ENCODE measurements at places on chromosomes 12 and 14. TPM values are rescaled to one million over a fixed set of nuclear protein-coding genes. Genes with fewer than 3 reads are reported as not detected.

DNA sequence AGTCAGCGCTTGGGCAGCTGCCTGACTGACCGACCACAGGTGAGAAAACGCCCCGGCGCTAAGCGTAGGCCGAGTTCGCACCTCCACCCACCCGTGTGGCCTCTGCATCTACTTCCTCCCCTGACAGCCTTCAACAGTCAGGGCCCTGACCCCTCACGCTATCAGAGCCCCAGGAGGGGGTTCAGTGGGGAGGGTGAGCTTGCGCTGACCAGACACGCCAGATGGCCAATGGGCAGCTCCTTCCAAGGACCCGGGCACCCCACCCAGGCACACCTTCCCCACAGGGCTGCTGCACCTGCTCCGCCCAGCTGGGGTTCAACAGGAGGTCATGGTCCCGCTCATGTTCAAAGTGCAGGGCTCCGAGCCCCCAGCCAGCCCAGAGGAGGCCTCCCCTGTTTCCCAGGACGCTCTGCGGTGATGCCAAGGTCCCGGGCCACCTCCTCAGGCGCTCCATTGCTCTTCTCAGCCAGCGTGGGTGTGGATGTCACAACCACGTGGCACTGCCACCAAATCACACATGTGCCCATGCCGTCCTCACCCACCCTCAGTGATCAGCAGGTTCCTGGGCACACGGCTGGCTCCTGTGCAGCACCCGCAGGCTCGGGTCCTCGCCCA is 48.7 kb upstream of the BCL11B start:
- H3K4me3 ChIP-seq: no peak overlapping the region
- no peaks in the 10 kb centered on the region for H3K36me3 ChIP-seq
- H3K27me3 ChIP-seq: no peaks in the 10 kb centered on the region
- no peak overlapping the region for H3K27ac ChIP-seq
- no peaks in the 10 kb centered on the region for H3K4me1 ChIP-seq

Gene PSMD9
- total RNA-seq: 39.9 TPM

DNA sequence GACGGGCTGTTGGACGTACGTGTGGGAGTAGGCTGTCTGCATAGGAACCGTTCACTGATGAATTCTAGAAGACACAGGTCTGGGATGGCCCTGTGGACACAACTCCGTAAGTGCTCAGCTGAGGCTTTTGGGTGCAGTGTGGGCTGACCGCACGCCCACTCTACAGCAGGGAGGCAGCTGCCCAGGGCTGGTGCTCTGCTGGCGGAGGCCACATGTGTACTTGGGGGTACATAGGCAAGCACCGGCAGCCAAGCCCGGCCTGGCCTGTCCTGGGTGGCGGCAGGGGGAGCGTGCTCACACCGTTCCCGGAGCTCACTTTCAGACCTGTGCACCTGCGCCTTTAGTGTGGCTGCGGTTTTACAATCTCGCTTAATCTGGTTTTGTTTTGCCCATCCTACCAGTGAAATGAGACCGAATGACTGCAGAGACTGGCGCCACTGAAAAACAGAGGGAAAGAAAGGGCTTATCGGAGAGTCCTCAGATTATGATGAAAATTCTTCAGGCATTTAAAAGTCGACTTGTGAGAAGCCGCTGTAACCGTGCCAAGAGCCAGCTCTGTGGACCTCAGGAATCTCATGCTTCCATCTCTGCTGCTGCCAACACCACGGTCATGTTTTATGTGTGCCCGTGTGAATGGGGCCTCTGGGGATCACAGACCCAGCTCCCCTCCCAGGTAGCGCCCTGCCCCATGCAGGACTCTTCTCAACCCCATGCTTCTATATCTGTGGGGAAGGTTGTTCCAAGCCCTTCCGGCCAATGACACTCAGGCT is 45.8 kb downstream of the SSH1 start:
- no peak overlapping the region for H3K4me3 ChIP-seq
- no peaks in the 10 kb centered on the region for H3K27me3 ChIP-seq
- no peaks in the 10 kb centered on the region for H3K4me1 ChIP-seq
- H3K36me3 ChIP-seq: peaks cover 52% of the 10 kb centered on the region
- no peak overlapping the region for H3K27ac ChIP-seq
- DNase-seq: no peak

DNA sequence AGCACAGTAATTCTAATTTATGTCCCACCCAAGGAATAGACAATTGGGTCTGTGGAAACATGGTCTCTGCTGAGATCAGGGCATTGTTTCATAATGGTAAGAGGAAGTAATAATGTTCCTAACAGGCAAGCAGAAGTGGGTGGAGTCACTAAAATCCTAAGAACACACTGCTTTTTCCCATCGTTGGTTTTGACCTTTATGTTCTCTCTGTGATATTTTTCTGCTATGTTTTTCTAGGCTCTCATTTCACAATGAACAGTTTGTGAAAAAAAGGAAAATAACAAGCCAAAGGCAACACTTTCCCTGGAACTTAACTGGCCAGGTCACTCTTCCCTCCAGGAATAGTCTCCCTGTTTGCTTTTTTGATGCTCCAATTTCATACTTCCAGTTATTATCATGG is 80.6 kb upstream of the OVCH1 start:
- no peaks in the 10 kb centered on the region for H3K27me3 ChIP-seq
- DNase-seq: no peak
- no peak overlapping the region for H3K4me3 ChIP-seq
- no peaks in the 10 kb centered on the region for H3K4me1 ChIP-seq
- no peak overlapping the region for H3K27ac ChIP-seq

Gene KCNMB4
- total RNA-seq: 16.2 TPM

Gene AMHR2
- total RNA-seq: not detected

DNA sequence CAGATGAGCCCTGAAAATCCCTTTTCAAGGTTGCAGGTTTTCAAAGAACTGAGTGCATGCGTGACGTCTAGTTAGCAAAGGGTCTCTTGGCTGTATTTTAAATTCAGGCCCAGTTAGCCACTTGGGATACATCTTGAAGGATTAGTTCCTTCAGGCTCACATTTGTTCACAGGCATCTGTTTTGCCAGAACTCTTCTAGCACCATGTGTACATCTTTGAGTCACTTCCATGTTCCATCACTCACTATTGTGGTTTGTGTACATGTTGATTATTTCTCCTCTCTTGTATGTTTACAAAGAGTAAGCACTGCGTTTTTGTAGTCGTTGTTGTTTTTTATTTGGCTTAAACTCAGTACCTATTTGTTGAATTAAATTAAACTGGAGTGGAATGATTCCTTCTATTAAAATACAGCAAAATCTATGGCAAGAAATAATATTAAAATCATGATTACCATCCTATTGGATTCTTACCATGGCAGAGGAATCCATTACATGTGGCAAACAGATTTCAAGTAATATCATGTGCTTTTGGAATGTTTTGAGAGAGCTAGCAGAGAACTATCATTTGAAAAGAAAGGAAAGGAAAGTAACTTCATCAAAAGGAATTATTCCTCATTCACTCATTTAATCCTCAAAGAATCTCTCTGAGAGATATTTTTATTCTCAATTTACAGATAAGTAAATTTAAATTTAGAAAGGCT is 438.9 kb upstream of the FAR2 start:
- no peak for DNase-seq
- no peaks in the 10 kb centered on the region for H3K4me1 ChIP-seq
- no peaks in the 10 kb centered on the region for H3K36me3 ChIP-seq

DNA sequence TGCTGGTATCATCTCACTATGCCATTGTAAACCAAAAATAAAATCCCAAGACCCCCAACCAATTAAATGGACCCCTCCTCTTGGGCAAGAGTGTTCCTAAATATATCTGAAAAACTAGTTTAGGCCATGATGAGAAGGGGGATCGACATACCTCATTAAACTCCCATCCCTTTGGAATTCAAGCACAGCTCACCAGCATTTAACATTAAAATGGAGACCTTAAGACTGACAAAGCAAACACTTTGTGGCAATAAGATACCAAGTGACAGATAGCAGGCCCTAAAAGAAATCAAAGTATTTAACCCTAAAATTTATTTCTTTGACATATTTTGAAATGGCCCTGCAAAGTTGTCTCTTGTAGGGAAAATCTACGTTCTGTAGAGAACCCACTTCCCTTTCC is 387.9 kb downstream of the KCNH5 start:
- H3K36me3 ChIP-seq: no peaks in the 10 kb centered on the region
- no peaks in the 10 kb centered on the region for H3K27me3 ChIP-seq
- H3K4me1 ChIP-seq: peaks cover 14% of the 10 kb centered on the region
- no peak overlapping the region for H3K27ac ChIP-seq

Gene ZC3H14
- total RNA-seq: 90.6 TPM

- H3K4me3 ChIP-seq: no peak overlapping the region
- H3K27me3 ChIP-seq: no peaks in the 10 kb centered on the region
- H3K27ac ChIP-seq: no peak overlapping the region
- no peak for DNase-seq
- no peaks in the 10 kb centered on the region for H3K4me1 ChIP-seq
Measured at GRCh38 chr12:5768581-5769196, 176.4 kb downstream of the ANO2 start.

Gene KIF26A
- total RNA-seq: 43.0 TPM

- H3K36me3 ChIP-seq: no peaks in the 10 kb centered on the region
- no peak overlapping the region for H3K4me3 ChIP-seq
- H3K27ac ChIP-seq: no peak overlapping the region
- H3K27me3 ChIP-seq: no peaks in the 10 kb centered on the region
- DNase-seq: no peak
Measured at GRCh38 chr12:110636516-110636915, 22.6 kb downstream of the TCTN1 start.

Gene PYM1
- total RNA-seq: 58.9 TPM

DNA sequence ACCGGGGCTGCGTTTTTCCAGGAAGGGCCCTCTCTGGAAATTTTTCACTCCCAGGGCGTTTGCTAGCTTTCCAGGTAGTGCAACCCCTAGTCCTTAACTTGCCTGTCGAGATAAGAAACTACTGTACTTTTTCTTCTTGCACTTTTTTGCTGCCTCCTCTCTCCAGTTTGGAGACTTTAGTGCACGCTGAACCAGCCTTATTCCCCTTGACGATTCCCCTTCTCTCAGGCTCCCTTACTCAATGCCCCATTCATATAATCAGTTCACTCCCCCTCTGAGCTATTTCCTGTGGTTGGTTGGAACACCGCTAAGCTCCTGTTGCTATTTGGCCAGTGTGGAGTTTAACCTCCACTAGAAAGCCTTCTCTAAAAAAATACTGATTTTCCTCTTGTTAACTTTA is 682 bp downstream of the CREBL2 start:
- H3K36me3 ChIP-seq: peaks cover 14% of the 10 kb centered on the region
- no peak overlapping the region for H3K27ac ChIP-seq
- H3K27me3 ChIP-seq: no peaks in the 10 kb centered on the region
- H3K4me1 ChIP-seq: no peaks in the 10 kb centered on the region
